Left colon (tissue), 2 donors: ENCODE measurements at places on chromosomes 6 and 20. TPM values are rescaled to one million over a fixed set of nuclear protein-coding genes. Genes with fewer than 3 reads are reported as not detected.

GRCh38 chr6:113888493-113888892, 31.3 kb downstream of the MARCKS start:
- no peak for DNase-seq

GRCh38 chr6:72712910-72713309, 91.0 kb downstream of the KCNQ5 start:
- DNase-seq, result no peak

- DNase-seq, result no peak
These were observed 13.3 kb upstream of the MYT1 start for GRCh38 chr20:64150756-64151632.

GRCh38 chr6:18245642-18246041, 18.7 kb downstream of the DEK start:
- DNase-seq, result no peak

Gene KCNS1
- not detected for total RNA-seq

Gene TEAD3
- 32.1 TPM for total RNA-seq

GRCh38 chr6:108665495-108666196, 104.9 kb downstream of the FOXO3 start:
- DNase-seq, result no peak

GRCh38 chr20:49501917-49502316, 19.4 kb upstream of the KCNB1 start:
- DNase-seq, result no peak

Gene FLRT3
- 1.3 TPM for total RNA-seq

Gene OPN5
- total RNA-seq, result not detected

Gene SLA2
- total RNA-seq, result 0.89 TPM

Gene TFAP2D
- not detected for total RNA-seq

DNA sequence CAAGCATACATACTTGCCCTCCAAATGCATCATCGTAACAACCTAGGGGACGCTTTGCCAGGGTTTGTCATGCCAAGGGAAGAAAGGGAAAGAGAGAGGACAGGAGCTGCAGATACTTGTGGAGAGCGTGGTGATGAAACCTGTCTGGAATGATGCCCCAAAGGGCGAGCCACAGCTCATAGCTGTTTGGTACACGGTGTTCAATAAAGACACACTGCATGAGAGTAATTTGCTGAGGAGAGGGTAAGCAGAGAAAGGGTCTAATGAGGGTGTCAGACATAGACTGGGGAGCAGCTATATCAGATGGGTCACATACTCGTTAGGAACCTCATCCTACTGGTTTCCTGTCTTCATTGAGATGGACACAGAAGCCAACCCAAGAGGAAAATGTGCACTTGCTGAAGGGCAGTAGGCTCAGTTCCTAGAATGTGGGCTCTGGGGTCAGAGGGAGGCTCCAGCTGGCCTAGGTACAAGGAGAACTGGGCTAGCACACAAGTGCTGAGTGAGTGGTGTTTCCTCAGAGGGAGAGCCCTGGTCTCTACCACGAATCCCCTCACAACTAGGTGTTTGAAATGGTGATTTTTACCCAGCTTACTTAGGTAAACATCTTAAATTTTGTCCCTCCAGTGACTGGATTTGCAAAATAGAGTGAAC, 5.2 kb upstream of the FOXO3 start:
- DNase-seq, result no peak

Gene CLDN20
- total RNA-seq, result not detected

Gene ARMH2
- not detected for total RNA-seq

- DNase-seq, result no peak
These were observed 26.2 kb upstream of the NOL4L start for GRCh38 chr20:32611286-32611685.

Gene COX7A2
- 704 TPM for total RNA-seq
